Breast epithelium (tissue), 4 donors: ENCODE measurements at places on chromosomes 16 and 17. TPM values are rescaled to one million over a fixed set of nuclear protein-coding genes. Genes with fewer than 3 reads are reported as not detected.

GNG13 gene
- not detected for total RNA-seq

GRCh38 chr16:57688487-57688986 is 6.1 kb upstream of the DRC7 start:
- no peaks in the 10 kb centered on the region for H3K27me3 ChIP-seq
- H3K4me1 ChIP-seq = no peaks in the 10 kb centered on the region
- H3K36me3 ChIP-seq = no peaks in the 10 kb centered on the region
- DNase-seq = no peak

DNA sequence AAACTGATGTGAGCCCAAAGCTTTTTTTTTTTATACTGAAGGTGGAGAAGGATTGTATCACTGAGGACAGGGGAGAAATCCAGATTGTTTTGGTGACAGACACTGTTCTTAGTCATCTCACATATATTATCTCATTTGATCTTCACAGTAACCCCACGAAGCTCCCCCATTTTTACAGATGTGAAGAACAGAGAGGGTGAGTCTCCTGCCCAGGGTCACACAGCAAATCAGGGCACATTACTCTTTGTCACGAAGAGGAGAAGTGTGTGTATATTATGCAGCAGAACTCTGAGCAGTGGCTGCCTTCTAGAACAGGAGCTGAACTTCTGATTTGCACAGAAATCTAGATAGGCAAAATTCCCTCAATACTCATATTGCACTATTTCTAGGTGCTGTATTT is 504.3 kb downstream of the XYLT1 start:
- H3K4me3 ChIP-seq = no peak overlapping the region
- no peaks in the 10 kb centered on the region for H3K27me3 ChIP-seq
- H3K4me1 ChIP-seq = no peaks in the 10 kb centered on the region
- H3K27ac ChIP-seq = no peak overlapping the region

GRCh38 chr17:38617074-38617860 is 11.5 kb upstream of the SRCIN1 start:
- no peak for DNase-seq
- no peak overlapping the region for H3K4me3 ChIP-seq
- no peaks in the 10 kb centered on the region for H3K27me3 ChIP-seq
